ENCODE measurements at places on chromosomes 3 and 15.

- DNase-seq, result no peak
Measured at GRCh38 chr3:9870978-9871377, 9.1 kb downstream of the CIDEC start.

DNA sequence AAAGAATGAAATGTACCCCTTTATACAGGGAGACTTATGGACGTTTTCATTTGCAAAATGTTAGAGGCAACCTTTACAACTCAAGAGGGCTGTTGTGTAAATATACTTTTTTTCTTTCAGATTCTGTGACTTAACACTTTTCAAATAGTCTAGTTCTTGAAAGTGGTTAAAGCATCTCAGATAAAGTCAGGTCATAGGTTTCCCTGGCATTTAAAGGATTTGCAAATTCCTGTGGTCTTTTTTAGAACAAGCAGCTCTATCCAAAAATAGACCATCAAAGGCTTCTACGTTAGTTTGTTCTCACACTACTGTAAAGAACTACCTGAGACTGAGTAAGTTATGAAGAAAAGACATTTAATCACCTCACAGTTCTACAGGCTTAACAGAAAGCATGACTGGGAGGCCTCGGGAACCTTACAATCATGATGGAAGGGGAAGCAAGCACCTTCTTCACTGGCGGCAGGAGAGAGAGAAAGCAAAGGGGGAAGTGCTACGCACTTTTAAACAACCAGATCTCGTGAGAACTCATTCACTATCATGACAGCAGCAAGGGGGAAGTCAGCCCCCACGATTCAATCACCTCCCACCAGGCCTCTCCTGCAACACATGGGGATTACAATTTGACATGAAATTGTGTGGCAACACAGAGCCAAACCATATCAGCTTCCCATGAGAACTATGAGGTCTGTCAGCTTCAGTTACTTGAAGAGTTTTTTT, 23.3 kb upstream of the GABRR3 start:
- no peak for DNase-seq

- DNase-seq, result no peak
Measured at GRCh38 chr15:81643771-81644170, 269.8 kb upstream of the TMC3 start.

DNA sequence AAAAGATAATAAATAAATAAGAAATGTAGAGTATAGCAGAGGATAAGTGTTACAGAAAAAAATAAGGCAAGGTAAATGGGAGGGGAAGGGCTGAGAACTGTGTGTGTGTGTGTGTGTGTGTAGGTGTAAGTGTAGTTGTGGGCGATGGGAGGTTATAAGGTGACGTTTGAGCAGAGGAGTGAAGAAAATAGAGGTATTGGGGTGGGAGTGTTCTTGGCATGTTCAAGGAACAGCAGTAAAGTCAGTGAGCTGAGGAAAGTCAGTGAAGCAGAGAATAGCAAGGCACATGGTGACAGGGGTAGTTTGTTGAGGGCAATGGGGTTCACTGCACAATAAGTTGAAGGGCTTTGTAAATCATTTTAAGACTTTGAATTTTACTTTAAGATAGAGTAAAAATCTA, 30.9 kb upstream of the ZNF148 start:
- DNase-seq, result no peak

GRCh38 chr3:25362118-25362517, 65.9 kb upstream of the RARB start:
- no peak for DNase-seq

DNA sequence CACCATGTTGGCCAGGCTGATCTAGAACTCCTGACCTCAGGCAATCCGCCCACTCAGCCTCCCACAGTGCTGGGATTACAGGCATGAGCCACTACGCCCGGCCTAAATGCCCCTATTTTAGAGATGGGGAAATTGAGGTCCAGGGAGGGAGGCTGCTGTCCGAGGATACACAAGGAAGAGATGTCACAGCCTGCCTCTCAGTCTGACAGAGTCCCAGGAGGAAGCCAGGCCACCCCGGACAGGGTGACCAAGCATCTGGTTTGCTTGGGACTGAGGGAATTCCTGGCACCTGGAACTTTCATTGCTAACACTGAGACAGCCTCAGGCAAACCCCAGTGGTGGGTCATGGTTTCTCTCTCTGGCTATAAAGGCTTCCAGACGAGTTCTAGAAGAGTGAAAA, 30.6 kb upstream of the ADAMTS7 start:
- DNase-seq, result no peak

DNA sequence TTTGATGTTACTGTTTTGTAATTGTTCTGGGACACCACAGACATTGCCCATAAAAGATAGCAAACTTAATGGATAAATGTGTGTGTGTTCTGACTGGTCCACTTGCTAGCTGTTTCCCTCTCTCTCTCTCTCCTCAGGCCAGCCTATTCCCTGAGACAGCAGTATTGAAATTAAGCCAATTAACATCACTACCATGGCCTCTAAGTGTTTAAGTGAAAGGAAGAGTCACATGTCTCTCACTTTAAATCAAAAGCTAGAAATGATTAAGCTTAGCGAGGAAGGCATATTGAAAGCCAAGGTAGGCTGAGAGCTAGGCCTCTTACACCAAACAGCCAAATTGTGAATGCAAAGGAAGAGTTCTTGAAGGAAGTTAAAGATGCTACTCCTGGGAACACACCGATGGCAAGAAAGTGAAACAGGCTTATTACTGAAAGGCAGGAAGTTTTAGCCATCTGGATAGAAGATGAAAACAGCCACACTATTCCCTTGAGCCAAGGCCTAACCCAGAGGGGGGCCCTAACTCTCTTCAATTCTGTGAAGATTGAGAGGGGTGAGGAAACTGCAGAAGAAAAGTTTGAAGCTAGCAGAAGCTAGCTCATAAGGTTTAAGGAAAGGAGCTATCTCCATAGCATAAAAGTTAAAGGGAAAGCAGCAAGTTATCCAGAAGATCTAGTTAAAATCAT, 295.1 kb downstream of the CHST2 start:
- DNase-seq, result no peak

DNA sequence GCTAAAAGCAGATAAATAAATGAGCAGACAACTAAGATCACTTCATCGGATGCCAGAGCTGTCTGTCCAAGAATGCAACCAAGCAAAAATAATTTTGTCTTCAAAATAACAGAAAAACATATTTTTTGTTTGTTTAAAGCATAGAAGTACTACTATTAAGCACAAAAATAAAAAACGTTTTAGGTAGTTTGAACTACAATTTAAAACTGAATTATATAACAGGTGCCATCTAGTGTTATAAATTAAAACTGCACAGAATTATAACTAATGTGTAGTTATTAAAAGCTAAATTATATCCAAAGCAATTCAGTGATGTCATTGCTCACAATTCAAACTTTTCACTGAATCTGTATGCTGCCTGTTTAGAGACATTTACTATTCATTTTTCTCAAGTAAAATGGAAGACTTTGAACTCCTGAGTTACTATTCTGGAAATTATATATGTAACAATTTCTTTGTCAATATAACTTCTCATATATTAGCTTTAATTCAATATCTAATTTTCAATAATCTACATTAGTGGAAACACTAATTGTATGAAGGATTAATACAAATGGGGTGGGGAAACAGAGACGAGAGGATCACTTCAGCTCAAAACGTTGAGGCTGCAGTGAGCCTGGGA, 29.5 kb downstream of the LINS1 start:
- DNase-seq, result no peak

DNA sequence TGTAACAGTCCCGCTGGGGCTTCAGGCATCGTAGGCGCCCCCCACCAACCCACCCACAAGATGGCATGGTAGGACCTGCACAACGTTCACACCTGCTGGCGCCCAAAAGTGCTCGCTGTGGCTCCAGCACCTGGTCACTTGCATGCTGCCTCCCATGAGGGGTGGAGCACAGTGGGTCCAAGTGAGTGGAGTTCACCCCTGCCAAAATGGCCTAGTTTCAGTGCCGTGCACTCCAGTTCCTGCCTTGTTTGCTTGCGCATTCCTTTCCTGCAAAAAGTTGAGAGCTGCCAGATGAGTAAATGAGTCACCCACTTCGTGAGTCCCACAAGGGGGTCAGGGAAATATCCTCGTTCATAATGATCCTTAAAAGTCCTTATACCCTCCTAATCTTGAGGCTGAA, 788.7 kb upstream of the DPPA4 start:
- DNase-seq, result no peak

DNA sequence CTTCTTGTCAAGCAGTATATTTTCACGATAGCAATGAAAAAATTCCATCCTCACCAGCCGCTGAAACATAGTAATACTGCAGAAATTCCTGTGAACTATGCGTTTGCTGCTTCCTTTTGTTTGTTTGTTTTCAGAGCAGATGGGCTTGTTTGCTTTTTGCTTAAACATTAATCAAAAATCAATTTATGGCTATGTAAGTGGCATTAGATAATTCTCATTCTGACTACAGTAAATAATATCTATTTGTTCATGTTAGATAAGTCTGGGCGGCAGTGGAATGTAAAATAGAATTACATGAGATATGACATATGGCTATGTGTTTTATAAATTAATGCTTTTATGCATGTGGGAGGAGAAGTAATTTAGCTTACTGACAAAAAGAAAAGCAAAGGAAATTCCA, 163.7 kb downstream of the PGPEP1L start:
- DNase-seq, result no peak

DNA sequence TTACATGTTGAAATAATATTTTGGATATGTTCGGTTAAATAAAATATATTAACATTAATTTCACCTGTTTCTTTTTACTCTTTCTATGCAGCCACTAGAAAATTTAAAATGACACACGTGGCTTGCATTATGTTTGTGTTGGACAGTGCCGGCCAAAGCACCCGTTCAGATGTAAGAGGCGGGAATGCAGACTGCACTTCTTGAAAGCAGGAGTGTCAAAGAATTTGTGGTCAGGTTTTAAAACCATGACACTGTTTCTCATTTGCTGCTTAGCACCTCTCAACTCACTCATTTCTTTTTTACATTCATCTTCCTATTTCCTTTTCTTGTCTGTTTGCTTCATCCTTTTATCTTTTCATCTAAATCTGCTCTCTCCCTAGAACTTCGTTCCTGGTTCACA, 35.3 kb upstream of the MINAR1 start:
- no peak for DNase-seq

DNA sequence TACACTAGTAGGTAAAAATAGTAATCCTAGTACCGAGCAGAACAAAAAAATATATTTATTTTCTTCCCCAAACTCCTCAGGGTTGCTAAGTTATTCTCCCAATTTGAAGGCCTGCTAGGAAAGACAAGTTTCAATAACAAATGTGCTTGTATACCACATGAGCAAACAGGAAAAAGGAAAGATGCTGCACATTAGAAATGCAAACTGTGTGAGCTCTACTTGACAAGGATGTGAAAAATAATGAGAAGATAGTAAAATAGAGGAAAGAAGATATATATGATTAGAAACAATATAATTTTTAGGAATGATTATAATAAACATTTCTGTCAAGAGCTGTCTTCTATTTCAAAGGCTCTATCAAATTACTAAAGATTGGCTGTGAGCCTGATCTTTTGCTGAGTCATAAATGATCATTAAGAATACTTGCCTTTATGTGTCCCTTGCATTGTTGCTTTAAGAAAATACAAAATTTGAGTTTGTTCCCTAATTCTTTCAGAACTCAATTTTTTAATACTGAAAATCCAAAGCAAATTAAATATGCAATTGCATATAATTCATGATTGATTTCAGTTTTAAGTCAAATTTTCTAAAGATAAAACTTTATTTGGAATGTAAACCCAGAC, 174.2 kb downstream of the NEK10 start:
- DNase-seq, result no peak

DNA sequence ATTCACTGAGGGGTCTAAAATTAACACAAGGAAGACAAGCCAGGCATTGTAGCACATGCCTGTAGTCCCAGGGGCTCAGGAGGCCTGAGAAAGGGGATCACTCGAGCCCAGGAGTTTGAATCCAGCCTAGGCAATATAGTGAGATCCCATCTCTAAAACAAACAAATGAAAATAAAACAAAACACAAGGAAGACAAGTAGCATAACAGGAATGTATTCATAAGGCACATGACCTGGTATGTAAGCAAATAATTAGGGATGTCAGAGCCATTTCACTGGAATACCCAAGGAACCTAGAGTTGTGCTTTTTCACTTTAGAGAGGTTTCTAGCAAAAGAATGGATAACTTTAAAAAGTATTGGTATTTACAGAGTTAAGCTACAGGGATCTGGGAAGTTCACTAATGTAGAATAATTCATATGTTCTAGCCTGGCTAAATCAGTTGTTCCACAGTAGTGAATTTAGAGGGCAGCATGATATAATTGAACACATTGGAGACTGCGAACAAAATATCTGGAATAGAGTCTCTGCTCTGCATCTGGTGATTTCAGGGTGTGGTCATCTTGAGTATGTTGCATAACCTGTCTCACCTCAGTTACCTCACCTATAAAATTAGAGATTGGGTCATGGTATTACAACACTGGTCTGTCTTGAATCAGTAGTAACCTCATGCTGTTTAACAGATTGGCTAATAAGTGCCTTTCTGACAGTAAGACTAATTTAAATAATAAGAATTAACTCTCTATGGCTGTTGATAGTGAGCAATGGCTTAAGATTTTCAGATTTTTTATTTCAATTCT, 9.3 kb downstream of the GRAMD1C start:
- DNase-seq, result no peak

- peak; percentile 48 for DNase-seq
Measured at GRCh38 chr15:45635191-45635638, 386 bp downstream of the SQOR start.

DNA sequence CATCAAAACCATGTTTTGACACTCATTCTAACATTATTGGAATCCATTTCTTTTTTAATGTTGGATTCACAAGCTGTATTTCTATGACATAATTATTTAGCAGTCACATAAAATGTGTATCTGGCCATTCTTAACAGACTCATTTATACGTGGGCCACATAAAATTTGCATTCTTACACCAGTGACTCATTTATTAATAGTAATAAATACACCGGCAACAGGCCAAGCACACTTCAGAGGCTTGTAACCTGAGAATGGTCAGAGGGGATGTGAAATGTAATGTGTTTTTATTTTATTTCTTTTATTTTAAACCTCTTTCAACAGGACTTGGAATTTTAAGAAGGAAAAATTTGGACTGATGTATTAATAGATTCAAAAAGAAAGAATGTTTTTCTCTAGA, 384.9 kb upstream of the RARB start:
- DNase-seq, result no peak

GRCh38 chr15:77479015-77479414, 58.3 kb downstream of the HMG20A start:
- no peak for DNase-seq

GRCh38 chr3:129233538-129233937, 15.9 kb upstream of the COPG1 start:
- DNase-seq, result no peak

- DNase-seq, result no peak
Measured at GRCh38 chr3:1147326-1147725, 54.5 kb downstream of the CNTN6 start.

DNA sequence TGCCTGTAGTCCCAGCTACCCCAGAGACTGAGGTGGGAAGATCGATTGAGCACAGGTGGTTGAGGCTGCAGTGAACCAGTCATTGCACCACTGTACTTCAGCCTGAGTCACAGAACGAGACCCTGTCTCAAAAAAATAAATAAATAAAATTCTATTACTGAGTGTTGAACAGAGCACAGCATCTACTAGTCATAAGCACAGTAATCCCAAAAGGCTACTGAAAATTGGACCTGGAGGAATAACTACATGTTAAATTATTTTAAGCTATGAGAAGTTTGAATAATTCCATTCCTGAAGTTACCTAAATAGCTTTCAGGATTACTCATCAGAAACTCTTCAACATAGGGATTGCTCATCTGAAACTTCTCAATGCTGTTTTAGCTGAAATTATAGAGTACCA, 43.4 kb downstream of the ARMC8 start:
- no peak for DNase-seq

- no peak for DNase-seq
Measured at GRCh38 chr3:65992106-65992505, 46.6 kb downstream of the MAGI1 start.

Data from activated T-helper 1 cell treated with anti-CD3 and anti-CD28 coated beads, Interleukin-2, amount 50 U/mL, for 16 hours (primary cell).